Activated T-helper 17 cell treated with anti-CD3 and anti-CD28 coated beads, Interleukin-2, amount 50 U/mL, for 72 hours (primary cell): ENCODE measurements at places on chromosomes 4 and X.
A peak's percentile ranks its signal among the peaks of the same experiment; 100 is the strongest.

- no peak for ATAC-seq
These were observed 44.0 kb upstream of the TLR2 start for GRCh38 chr4:153639833-153640802.

- ATAC-seq = peak; percentile 66
These were observed 46.1 kb upstream of the GPR78 start for GRCh38 chr4:8534129-8534528.

GRCh38 chr4:2042947-2043395 is 16.2 kb upstream of the NAT8L start:
- no peak for ATAC-seq

DNA sequence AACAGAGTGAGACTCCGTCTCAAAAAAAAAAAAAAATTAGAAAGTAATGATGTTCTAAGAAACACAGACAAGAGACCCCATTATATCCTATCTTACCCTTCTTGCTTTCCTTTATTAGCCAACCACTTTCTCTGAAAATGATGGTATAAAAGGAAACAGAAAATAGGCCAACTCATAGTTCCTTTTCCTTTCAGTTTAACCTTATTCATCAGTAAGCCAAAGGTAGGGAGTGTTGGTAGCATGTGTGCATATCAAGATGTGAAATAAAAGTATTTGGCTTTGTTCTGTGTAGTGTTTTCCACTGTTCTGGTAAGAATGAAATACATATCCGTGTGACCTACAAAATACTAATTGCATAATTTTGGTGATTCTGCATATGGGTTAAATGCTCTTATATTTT is 266.6 kb downstream of the ZNF674 start:
- peak; percentile 50 for ATAC-seq

DNA sequence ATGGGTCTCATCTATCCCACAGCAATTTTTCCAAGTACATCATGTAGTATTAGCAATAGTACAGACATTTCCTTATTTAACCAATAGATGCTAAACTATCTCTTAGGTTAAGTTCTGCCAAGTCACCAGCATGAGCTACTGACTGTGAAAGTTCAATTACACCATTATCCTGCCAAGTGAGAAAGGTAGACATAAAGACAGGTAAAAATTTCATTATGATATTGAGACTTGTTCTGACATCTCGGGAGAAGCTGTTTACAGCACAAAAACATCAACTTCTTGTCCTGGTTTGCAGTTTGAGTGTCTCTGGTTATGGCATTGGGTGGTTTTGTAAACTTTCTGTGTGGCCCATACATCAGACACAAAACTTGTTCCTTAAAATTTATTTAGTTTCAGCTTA is 622.4 kb upstream of the PCDH10 start:
- ATAC-seq = no peak

DNA sequence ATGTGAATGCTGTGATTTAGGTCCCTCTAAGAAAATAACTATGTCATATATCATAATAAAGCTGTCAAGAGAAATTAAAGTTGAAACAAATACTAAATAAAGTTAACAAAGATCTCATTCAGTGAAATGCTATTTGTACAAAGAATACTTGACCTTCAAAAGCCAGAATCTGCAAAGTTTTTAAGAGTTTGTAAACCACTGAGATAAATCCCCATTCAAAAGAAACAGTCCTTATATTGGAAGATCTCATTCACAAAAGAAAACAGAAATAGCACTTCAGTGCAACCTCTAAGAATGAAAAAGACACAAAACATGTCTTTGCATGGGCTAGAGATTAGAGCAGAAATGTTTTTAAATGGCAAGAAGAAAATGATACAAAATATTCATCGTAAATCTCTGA is 149.1 kb upstream of the USP38 start:
- ATAC-seq = no peak

GRCh38 chrX:150363561-150364346 is 637 bp downstream of the MAMLD1 start:
- peak; percentile 27 for ATAC-seq

- ATAC-seq = no peak
These were observed 376.7 kb downstream of the GPM6A start for GRCh38 chr4:175435381-175435783.
